Breast epithelium (tissue), 4 donors: ENCODE measurements at places on chromosomes 3 and 15.

DNA sequence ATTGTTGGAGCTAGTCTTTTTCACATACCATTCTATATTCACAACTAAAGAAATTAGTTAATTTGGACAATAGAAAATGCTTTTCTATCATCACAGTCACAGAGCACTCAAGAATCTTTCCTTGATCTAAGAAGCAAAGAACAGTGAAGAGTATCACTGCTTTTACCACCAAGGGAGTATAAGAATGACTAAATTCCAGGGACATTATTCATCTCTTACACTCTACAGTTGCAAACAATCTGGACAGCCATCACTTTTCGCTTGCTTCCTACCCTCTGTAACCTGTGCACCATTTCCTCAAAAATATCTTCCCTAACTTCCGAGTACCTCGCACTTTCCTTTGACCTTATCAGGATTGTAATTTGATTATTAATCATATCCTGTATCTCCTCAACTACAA lies 359.5 kb upstream of the TMCO5A start:
- DNase-seq, result no peak

- DNase-seq, result no peak
These were observed 26.8 kb downstream of the KAT2B start for GRCh38 chr3:20066850-20067617.

DNA sequence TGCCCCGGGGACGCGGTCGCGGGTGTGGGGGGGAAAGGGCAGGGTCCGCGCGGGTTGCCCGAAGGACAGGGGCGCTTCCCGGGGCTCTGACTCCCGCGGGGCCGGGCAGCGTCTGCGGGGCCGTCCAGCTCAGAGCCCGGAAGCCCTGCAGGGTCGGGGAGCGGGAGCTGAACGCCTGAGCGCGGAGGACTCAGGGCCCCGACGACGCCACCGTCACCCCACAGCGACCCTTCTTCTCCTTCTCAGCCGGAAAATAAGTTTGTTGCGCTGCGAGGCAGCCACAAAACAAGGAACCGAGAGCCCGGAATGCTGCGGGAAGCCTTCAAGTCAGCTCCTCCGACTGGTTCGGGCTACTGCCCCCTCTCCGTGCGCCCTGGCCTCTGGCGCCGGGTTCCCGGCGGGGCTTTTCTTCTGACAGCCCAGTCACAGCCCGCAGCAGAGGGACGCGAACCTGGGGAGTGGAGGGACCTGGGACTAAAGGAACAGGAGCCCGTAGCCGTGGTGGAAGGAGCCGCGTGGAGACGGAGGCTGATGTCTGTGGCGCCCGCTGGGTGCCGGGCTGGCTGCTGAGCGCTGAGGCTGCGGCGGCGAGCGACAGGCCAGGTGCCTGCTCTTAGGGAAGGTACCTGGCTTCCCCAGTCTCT lies 484 bp downstream of the CNTN4 start:
- DNase-seq, result no peak

GRCh38 chr15:68787609-68788263 lies 33.0 kb downstream of the ANP32A start:
- no peak for DNase-seq

- DNase-seq, result no peak
These were observed 4.6 kb downstream of the GRM2 start for GRCh38 chr3:51711352-51712037.

GRCh38 chr3:58176827-58177489 lies 33.8 kb downstream of the DNASE1L3 start:
- DNase-seq, result no peak

DNA sequence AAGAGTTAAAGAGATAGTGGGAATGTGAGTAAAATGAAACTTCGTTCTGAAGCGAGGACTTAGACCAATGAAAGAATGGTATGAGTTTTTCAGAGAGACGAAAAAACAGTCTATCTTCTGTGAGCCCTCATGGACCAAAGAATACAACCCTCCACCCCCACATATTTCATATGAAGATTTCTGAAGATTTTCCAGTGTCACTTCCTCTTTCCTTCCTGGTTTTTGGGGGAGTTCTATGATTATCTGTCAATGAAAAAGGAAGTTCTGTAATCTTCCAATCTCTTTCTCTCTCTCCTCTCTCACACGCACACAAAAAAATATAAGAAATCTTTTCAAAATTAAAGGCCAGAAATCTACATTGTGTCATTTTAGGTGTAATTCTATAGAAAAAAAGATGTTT lies 27.7 kb downstream of the CMSS1 start:
- no peak for DNase-seq

DNA sequence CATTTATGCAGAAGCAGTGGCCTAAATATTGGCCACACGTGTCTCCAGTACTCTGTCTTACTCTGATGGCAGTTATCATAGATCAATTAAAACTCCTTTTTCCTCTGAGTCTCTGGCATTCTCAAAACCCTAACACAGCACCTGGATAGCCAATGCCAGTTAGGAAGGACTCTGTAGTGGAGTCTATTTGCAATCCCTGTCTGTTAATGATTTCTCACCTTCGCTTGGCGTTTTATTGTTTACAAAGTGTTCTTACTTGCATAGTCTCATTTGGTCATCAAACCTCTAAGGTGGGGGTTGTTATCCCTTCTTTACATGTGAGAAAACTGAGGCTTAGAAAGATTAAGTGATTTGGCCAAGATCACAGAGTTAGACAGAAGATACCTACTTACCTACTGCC lies 258.8 kb downstream of the IL5RA start:
- no peak for DNase-seq

DNA sequence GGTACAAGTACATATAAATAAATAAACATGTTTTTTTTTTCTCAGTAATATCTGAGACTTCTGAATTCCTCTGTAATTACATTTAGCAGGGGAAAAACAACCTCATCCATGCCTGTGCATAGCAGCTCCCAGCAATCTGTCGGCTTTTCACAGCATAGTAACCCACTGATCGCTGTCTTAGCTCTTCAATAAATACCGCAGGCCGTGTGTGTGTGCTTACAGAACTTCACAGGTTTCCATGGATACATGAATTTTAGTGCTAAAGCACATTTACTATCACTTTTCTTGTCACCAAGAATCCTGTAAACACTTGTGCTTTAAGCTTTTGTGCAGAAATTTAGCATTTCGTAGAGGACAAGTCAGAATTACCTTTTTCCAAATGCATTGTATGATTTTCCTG lies 4.0 kb upstream of the PLAAT1 start:
- no peak for DNase-seq

GRCh38 chr3:127456471-127457093 lies 134.0 kb downstream of the TPRA1 start:
- no peak for DNase-seq

GRCh38 chr15:60752973-60753720 lies 274.2 kb upstream of the ICE2 start:
- DNase-seq, result no peak

DNA sequence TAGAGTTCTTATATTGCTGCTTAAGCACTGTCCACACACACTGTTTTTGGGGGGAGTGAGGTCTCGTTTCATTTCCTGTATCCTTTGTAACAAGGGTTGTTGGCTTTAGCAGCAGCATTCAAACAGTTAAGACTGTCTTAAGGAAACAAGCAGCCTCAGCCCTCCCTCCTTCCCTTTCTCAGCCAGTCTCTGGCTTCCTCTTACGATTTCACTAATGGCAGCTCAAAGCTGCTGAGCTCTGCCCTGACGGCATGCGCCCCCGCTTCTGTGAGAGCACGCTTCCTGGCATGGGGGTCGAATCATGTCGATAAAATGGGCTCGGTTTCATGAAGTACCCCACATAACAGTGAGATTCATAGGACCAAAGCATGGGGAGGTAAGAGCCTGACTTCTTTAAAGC lies 105.0 kb downstream of the KLHL25 start:
- DNase-seq, result no peak

DNA sequence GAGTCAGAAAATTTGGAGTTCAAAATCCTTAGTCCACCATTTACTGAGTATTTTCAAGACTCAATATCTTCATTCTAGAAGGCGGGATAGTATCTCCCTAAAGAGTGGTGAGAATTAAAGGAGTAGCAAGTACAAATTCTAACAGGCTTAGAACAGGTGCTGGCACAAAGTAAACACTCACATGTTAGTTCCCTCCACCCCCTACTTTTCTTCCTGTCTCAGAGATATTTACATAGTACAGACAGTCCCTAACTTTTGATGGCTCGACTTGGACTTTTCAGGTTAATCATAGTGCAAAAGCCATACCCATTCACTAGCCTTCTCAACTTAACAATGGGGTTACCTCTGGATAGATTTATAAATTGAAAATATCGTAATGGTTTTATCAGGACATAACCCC lies 476.2 kb upstream of the RASGRP1 start:
- DNase-seq, result no peak

- no peak for DNase-seq
These were observed 140.4 kb downstream of the ANO10 start for GRCh38 chr3:43481375-43481774.

DNA sequence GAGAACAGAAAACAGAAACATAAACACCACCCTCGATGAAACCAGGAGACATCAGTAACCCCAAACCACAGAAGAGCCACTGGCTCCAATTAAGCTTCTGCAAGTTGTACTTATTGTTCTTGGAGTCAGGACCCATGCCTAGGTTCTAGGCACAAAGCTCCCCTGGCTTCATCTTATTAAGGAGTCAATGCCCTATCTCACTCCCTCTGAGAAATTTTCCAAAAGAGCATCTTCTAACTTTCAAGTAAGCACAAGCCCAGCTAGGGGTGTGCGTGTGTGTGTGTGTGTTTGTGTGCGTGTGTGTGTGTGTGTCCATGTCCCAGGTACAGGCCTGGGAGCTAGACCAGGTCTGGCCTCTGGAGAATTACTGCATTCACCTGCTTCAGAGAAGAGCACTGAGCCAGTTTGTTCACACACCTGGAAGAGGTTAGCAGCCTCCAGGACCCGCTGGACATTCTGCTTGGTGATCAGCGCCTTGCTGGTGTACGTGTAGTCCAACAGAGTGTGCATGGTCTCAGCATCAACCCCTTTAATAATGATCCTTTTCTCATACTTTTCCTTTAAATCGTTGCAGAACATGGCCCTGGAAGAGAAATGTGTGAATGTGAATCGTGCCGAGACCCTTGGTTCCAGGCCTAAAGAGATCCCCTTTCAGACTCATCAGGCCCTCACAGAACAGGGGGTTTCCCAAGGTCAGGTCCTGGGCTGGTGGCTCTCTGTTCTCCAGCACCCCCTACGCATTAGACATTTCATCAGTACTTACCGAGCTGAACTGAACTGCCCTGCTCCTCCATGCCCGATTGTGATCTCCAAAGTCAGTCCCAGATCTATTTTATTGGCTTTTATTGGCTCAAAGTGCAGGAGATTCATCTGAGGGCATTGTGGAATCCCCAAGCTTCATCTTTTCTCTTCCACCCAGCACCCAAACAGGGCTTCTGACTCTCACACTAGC lies 27.8 kb downstream of the KLHL6 start:
- no peak for DNase-seq

- DNase-seq, result no peak
These were observed 28.4 kb upstream of the SMAD6 start for GRCh38 chr15:66673410-66674322.

DNA sequence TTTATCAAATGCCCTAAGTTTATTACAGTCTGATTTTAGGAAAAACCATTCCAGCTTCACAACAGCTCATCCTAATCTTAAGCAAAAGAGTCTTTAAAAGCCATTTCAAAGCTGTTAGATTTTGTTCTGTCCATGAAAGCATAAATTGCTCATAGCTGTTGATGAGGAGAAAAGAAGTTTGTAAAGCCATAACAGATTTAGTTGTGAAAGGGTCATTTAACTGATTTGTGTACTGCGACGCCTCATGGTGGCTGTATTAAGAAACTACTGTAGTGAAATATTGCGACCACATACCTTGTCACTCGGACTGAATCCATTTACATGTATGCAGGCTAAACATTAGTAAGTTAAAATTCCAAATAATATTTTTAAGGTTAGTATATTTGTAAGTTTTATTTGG lies 20.9 kb downstream of the BBX start:
- DNase-seq, result no peak

DNA sequence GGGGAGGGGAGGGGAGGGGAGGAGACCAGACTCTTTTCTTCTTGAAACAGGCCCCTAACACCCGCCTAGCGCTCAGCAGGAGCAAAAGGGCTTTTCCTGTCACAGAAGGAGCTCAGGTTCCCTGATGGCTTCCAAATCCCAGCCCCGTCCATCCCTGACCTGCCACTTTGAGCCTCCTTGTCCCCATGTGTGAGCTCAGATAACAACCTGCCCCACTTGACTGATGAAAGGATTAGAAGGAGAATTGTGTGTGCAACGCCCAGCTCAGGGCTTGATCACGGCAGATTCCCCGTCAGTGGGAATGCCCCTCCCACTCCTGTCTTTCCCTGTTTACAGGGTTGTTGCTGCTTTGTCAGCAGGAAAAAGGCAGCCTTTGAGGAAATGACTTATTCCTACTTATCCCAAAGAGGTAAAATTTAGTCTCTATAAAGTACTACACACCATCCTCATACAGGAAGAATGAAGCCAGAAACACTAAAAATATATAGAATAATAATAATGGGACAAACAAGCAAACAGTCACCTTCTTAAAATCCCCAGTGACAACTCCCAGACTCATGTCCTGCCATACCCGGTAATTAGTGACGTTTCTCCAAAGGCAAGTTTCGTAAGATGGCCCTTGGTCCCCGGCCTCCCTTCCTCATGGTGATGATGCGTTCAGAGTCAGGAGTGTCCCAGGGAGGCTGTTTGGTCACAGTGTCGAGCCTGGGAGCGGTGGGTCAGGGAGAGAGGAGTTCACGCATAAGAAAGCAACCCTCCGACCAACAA lies 6.1 kb upstream of the LRRC15 start:
- DNase-seq, result no peak

- DNase-seq, result no peak
These were observed 490.7 kb downstream of the GBE1 start for GRCh38 chr3:81270603-81271379.

- DNase-seq, result no peak
These were observed 345.1 kb upstream of the CBLB start for GRCh38 chr3:106213954-106214353.

GRCh38 chr15:56835718-56836171 lies 82.7 kb upstream of the TCF12 start:
- no peak for DNase-seq

DNA sequence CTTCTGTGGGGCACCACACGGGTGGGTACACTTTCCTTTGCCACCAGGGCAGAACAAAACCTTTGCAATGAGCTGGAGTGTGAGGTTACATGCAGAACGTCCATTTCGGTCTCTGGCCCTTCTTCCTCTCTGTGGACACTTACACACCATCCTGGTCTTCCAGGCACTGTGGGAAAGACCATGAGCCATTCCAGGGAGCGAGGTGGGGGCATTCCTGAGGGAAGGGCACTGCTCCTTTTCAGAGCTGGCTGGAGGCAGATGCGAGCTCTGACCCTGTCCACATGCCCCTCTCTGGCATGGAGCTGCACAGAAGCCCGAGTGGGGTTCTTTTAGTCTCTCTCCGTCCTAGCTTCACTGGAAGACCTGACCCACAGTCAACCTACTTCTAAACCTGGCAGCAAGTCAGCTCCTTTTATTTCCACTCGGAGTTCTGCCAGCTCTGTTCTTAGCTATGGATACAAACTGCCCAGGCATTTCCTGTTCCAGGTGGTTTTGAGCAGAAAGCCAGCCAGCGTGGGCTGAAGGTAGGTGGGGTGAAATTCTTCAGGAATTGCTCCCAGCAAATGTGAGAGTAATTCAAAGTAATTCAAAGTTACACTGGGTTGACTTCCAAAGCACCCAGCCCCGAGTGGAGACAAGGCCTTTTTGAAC lies 281.4 kb downstream of the ADAMTS17 start:
- peak; percentile 86 for DNase-seq
